A549 treated with AZD2906 at 1 μM for 4 hours (cell line): ENCODE measurements at places on chromosomes 16 and 17. TPM values are rescaled to one million over a fixed set of nuclear protein-coding genes. Genes with fewer than 3 reads are reported as not detected.

Gene TOX3
- total RNA-seq = 0.03 to 0.50 TPM (median 0.16 TPM) in 5 replicates

Gene CES5A
- total RNA-seq = 0.03 TPM in 1 of 5 replicates, not detected in the others

Gene HNF1B
- total RNA-seq = 14.3 to 18.0 TPM (median 17.4 TPM) in 5 replicates

Gene KIF19
- 0.02 to 0.05 TPM (median 0.02 TPM) in 3 of 5 replicates, not detected in the others for total RNA-seq

Gene CD79B
- total RNA-seq = 0.07 to 0.08 TPM in 2 of 5 replicates, not detected in the others

Gene TNP2
- total RNA-seq = not detected in 5 replicates

Gene NRN1L
- 0.15 to 0.24 TPM (median 0.20 TPM) in 4 of 5 replicates, not detected in the other for total RNA-seq
